Activated T-helper 1 cell treated with anti-CD3 and anti-CD28 coated beads, Interleukin-2, amount 50 U/mL, for 16 hours (primary cell): ENCODE measurements at places on chromosomes 5 and 9.

- no peak for DNase-seq
Measured at GRCh38 chr5:80234116-80234948, 21.5 kb downstream of the SERINC5 start.

- DNase-seq, result no peak
Measured at GRCh38 chr9:127050152-127050551, 72.3 kb downstream of the ANGPTL2 start.

GRCh38 chr9:109276469-109277440, 44.1 kb downstream of the EPB41L4B start:
- no peak for DNase-seq

DNA sequence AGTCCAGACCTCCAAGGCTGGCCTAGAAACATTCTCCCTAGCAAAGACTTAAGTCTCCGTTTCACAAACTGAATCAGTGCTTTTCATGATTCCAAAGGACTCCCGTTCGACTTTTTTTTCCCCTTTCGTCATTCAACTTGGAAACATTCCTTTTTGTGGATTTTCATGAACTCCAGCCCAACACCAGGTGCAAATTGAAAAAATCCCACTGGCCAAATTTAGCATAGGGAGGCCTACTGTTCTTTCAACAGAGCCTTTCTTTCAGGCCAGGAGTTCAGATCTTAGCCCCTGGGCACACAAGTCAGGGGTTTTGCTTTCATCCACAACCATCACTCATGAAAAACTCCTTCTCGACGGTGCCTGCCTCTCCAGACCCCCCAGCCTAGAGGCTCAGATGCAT, 285.3 kb downstream of the PIK3R1 start:
- no peak for DNase-seq

- DNase-seq, result no peak
Measured at GRCh38 chr5:72063219-72063819, 44.0 kb upstream of the MAP1B start.
